ENCODE measurements at places on chromosomes 12 and 14.

DNA sequence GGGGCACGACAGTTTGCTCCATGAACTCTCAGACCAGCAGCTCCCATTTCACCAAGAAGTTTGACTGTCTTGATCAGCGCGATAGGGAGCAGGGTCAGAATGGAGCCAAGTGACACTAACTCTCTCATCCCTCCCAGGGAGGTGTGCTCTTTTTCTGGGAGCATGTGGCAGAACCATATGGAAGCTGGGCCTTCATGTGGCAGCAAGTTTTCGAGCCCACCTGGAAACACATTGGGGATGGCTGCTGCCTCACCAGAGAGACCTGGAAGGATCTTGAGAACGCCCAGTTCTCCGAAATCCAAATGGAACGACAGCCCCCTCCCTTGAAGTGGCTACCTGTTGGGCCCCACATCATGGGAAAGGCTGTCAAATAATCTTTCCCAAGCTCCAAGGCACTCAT, 24.0 kb downstream of the ITGA7 start:
- no peak for DNase-seq

GRCh38 chr14:23071244-23071920, 14.1 kb upstream of the CDH24 start:
- peak; percentile 90 for DNase-seq

- DNase-seq = no peak
Measured at GRCh38 chr14:38716926-38717325, 386.1 kb downstream of the SEC23A start.

DNA sequence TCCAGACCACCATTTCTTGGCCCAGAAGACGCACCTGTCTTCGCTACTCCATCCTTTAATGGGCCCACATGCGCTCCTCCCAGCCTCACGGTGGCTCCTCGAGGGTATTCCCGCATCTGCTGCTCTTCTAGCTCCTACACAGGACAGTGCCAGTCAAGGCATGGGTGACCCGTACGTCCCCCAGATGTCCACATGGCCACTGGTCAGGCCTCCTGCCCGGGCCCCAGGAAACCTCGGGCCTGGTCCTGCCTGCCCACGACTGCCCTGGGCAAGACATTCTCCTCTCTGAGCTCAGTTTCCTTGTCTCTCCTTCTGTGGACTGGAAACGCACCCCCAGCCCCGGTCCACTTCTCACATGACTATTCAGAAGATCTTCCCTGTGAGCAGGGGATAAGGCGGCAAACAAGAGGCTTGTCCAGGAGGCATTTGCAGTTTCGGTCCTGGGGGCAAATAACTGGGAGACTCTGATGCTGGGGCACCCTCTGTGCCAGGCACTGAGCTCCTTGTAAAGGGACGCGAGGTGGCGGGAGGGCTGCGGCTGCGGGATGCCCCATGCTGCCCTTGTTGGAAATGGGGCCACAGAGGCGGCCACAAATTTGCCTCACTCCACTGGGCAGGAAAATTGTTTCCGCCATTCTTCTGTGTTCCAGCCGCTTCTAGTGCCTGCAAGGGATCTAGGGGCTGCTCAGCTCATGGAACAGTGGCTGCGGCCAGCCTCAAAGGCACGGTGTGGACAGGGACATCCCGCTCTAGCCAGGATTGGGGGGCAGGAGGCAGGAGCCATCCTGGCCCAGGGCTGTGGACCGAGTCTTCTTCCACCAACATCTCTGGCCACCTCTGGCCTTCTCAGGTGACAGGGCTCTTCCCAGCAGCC, 6.8 kb upstream of the BEGAIN start:
- DNase-seq = no peak

DNA sequence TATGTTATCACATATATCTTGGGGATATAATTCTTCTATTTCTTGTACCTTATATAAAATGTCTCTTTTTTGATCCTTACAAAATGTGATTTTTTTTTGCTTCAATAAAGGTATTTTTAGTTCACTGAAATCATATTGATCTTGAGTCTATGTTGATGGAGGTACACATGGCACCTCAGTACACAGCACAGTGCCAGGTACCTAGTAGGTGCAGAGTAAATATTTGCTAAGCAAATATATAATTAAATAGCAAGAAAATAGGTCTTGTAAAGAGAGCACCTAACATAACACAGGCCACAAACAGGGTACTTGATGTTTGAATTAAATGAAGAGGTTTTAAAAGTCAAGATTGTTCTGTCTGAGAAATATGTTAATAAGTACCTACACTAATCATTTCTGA, 69.7 kb downstream of the CIT start:
- no peak for DNase-seq

DNA sequence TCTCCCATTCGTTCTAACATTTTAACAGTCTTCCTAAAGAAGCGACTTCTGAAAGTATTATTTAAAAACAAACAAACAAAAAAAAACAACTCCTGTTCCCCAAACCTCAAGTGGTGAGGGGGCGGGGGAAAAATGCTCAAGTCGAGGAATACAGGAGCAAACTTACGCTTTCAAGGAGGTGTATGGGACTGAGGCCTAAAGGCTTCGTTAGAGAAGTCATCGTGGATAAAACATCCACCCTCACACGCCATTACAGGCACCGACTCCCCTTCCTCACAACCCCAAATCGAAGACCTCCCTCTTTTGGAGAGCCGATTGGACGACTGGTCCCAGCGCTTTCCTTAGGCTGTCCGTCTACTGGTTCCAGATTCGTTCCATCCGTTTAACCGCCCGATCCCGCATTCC, 693 bp downstream of the CBX5 start:
- DNase-seq = no peak

- DNase-seq = no peak
Measured at GRCh38 chr12:5402009-5402935, 29.6 kb upstream of the NTF3 start.

GRCh38 chr14:99596772-99597171, 7.2 kb downstream of the CCDC85C start:
- DNase-seq = no peak

DNA sequence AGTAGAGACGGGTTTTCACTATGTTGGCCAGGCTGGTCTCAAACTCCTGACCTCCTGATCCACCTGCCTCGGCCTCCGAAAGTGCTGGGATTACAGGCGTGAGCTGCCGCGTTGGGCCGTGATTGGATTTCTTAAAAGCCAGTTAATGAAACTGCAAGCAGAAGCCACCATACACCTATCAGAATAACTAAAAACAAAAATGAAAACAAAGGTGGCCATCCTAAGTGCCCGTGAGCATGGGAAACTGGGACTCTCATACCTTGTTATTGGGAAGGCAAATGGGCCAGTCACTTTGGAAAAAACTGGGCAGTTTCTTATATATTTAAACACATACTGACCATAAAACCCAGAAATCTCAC, 7.7 kb upstream of the TCTN1 start:
- DNase-seq = no peak

DNA sequence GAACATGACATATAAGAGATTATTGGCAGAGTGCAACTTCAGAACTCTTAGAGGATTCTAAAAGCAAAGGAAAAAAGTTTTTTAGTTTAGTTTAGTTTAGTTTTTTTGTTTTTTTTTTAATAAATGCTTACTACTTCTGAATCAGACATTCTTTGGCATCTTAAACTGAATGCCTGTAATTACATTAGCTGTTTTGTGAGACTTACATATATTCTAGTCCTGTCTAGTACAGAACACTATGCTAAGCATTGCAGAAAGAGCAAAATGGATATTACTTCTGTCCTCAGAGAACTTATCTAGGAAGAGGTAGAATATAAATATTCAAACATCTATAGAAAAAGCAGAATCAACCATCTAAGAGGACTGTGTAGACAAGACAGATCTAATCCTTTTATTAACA, 133.2 kb downstream of the RAD51B start:
- DNase-seq = no peak

DNA sequence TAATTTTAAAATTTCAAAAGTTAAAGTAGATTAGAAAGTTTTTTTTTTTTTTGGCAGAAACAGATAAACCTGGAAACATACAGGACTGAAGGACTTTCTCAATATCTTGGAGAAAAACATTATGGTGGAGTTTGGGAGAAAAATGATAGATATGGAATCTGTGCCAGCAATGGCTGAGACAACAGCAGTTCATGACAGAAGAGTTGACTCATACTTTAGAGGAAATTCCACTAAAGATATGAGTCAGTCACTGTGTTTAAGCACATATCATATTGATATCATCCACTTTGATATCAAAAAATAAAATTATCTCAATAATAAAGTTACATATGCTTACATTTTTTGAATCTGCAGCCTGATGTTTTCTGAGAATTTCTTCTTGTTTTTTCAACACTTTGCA, 193.9 kb upstream of the OR4E1 start:
- peak; percentile 5 for DNase-seq

DNA sequence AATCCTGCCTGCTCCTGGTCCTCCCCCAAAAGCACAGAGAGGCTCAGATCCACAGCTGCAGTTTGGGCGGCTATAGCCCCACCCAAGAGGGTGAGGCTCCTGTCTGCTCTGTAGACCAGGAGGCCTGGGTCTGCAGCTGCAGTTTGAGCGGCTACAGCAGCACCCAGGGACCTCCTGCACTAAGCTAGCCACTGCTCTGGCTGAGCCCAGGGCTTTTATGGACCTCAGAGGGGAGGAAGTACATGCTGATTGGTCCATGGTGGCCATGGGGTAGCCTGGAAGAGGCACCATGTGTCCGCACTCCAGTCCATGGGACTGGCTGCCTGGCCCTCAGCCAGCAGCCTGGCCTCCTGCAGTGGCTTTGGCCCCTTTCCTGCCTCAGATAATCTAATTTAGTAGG, 49.6 kb upstream of the GSC start:
- no peak for DNase-seq

GRCh38 chr14:92923744-92924103, 774 bp downstream of the CHGA start:
- no peak for DNase-seq

Measured in AG08396 (cell line).